ENCODE measurements at places on chromosomes 5 and 9.

DNA sequence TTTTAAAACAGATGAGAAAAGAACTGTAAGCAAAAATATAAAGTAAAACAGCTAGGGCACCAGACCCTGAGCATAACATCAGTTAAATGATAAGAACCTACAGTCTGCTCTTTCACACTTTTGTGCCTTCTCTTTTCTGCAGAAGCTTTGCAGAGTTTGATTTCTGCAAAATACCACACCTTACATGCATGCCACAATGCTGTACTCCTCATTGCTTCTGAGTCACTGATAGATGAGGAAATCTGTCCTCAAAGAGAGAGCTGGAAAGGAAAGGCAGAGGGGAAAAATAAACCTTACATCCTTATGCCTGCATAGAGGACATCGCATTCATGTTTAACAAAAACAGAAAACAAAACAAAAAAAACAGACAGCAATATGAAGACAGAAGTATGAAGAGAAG lies 142.9 kb downstream of the ATPSCKMT start:
- no peak for DNase-seq

DNA sequence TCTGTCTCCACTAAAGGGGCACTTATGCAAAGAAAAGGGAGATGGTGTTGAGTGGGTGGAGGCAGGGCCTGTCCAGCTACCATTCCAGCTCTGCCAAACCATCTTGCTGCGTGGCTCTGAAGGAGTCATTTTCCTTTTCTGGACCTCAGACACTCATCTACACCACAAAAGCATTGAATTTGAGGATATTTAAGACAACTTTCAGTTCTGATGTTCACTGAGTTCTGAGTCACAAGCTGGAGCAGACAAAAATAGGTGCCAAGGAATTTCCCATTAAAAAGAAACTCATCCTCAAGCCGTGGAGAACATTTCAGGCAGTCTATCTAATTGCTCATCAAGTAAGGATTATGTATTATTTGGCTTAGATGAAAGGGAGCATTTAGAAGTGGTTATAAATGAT lies 195.0 kb upstream of the TBC1D2 start:
- DNase-seq = no peak

- no peak for DNase-seq
Observed at GRCh38 chr5:95163079-95163478, 121.8 kb downstream of the MCTP1 start.

- DNase-seq = no peak
Observed at GRCh38 chr9:95192631-95193030, 124.9 kb downstream of the FANCC start.

- DNase-seq = no peak
Observed at GRCh38 chr5:107247427-107247826, 423.3 kb downstream of the EFNA5 start.

DNA sequence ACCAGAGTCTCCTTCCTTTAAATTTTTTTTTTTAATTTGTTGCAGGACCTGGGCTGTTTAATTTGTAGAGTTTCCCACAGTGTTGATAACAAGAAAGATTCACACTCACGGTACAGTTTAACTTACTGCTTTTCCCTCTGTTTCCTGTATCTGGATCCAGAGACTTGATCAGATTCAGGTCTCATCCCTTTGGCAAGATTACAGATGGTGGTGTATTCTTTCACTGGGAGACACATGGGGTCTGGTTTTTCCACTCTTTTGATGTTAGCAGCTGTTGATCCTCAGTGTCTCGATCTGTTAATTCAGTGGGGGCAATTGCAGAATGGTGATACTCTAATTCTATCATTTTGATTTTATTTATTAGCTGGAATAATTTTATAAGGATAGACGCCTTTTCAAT lies 75.4 kb upstream of the TNFAIP8 start:
- no peak for DNase-seq

GRCh38 chr5:43840424-43841125 lies 237.6 kb downstream of the NNT start:
- DNase-seq = no peak

DNA sequence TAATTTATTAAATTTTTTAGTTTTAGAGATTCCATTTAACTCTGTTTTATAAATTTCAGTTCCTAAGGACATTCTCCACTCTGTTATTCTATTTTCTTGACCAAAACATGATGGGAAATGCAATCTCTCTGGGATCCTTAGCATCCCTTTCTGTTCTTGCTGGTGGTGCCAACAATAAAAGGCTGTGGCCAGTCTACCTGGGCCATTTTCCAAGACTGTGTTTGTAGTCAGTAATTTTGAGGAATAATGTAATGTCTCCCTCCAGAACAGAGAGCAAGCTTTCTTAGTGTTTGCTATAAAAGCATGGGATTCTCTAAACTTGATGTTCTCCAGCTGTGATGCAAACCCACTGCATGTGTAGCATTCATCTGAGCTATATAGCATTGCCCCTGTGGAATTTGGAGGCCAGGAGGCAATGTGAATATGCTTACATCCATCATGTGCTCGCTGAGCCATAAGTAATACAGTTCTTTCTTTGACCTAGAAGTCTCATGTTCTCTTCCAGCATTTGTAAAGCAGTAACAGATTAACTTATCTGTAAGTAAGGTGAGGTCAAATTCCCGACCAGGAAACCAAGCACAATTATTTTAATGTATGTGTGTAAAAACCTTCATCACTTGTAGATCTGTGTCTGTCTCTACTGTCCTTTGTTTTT lies 211.5 kb upstream of the TAS2R1 start:
- DNase-seq = no peak

GRCh38 chr5:59562756-59563389 lies 330.7 kb downstream of the PDE4D start:
- DNase-seq = no peak

DNA sequence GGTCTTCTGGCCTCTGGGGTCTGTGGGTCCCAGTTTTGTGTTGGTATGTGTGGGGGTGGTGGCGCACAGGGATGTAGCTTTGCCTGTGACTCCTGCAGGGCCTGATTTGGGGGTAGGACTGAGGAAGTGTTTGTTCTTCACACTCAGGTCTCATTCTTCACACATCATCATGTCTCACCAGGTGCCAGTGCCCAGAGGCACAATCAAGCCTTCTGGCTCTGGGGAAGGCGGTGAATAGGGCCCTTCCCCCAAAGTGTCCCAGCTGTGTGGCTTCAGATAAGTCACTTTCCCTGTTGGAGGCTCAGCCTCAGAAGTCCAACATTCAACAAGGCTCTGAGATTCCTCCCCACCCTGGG lies 5.1 kb downstream of the DBN1 start:
- no peak for DNase-seq

DNA sequence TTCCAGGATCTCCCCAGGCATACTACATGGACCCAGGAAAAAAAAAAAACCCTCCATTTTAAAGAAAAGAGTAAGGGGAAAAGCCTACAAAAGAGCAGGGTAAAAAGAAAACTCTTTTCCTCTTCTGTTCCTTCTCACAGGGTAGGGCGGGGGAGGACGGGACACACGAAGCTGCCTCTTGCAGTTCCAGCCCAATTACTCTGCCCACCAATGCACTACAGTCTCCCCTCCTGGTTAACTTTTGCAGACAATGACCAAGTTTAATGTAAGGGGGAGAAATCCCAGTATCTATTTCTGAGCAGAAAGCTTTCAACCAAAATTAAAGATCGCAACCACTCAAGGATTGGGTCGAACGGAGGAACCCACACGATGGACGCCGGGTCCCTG lies 1.3 kb downstream of the BRD3 start:
- no peak for DNase-seq

GRCh38 chr5:36056422-36056821 lies 10.3 kb downstream of the UGT3A2 start:
- no peak for DNase-seq

DNA sequence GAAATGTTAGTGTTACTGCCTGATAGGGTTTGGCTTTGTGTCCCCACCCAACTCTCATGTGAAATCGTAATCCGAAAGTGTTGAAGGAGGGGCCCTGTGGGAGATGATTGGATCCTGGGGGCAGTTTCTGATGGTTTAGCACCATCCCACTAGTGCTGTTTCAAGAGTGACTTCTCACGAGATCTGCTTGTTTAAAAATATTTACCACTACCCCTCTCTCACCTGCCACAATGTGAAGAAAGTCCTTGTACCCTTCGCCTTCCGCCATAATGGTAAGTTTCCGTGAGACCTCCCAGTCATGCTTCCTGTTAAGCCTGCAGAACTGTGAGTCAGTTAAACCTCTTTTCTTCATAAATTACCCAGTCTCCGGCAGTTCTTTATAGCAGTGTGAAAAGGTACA lies 2.6 kb upstream of the RFX3 start:
- peak; percentile 66 for DNase-seq

- no peak for DNase-seq
Observed at GRCh38 chr9:1536522-1537170, 478.5 kb upstream of the SMARCA2 start.

DNA sequence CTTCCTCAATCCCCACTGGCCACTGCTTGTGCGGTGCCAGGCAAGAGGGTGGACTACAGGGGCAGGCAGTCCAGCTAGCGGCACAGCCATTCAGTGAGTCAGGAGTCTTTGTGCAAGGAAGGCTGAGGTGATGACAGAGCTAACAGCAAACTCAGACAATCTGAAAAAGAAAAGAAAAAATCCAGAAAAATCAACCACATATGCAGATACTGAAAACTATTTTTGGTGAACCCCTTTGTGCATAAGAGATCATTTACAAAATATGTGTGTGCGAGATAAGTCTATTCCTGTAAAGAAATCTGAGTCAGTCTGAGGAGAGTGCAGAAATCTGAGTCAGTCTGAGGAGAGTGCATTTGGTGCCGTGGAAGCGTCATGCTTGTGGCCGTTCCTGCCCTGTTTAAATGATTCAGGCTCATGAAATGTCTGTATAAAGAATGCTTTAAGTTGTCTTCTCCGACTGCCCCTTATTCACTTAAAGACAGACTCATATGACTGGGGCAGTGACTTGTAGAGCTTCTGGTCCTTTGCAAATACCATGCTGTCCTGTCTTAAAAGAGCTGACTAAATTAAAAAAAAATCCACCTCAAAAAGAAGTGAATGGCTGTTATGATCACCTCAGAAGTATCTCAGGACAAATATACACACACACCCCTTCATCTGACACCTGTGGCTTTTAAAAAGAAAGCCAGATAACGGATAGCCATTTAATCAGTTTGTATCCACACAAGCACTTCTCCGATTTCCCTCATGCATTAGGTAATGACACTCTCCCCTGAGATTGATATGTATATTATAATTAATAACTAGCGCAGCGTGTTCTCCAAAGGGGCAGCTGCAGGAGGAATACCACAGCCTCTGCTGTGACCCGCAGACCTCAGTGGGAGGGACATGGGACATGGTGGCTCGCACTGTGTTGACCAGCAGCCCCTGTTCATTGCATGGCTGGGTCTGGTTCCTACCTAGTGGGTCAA lies 47.3 kb downstream of the TRIO start:
- DNase-seq = no peak

- DNase-seq = no peak
Observed at GRCh38 chr5:137446615-137447014, 52.5 kb downstream of the SPOCK1 start.

DNA sequence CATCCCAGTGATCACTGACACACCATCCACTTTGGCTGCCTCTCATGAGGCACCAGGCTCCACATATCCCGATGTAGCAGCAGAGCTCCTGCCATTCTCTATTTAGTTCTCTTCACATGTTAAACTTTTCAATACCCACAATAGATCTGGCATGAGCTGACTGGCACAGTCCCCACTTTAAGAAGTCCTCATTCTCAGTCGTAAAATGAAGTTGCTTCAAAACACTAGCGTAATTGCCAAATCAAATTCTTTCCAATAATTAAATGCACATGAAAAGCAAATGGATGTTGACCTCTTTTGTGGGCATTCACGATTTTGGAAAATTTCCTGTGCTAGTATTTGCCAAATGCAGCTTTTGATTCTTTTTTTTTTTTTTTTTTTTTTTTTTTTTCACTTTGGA lies 32.4 kb downstream of the HAPLN1 start:
- DNase-seq = no peak

- no peak for DNase-seq
Observed at GRCh38 chr5:167565189-167565954, 726.1 kb upstream of the WWC1 start.

DNA sequence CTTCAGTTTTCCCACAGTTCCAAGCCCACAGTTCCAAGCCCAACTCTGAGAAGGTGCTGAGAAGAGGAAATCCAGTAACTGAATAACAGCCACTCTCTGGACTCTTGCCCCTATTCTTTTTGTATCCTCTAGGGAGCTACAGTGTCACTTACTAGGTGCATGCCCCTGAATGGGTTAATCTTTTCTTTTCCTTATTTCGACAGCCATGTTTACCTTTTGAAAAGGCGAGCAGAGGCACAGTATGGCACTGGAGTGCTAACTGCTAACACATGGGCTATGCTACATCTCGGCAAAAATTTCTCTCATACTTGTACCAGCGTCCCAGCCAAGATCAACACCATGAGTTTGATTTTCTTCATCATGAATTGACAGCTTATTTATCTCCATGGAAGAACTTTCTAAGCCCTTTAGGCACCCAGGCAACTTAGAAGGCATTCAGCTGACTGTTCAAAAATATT lies 222.6 kb downstream of the EBF1 start:
- no peak for DNase-seq

DNA sequence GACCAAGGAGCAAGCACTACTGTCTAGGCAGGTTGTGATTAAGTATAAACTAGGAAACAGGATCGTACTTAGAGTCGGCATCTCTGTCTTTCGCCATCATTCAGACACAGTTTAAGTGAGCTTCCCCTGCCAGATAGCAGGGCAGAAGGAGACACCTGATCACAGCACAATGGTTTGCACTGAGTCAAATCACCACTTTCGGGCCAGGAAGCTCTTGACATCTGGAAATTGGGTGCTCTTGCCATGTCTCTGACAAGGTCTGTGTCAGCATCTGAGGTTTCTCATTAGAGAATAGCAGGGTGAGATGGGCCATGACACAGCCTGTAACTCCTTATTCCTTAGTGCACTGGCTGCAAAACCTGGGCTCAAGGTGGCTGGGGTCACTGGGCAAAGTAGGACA lies 8.3 kb downstream of the ADRB2 start:
- no peak for DNase-seq

- DNase-seq = no peak
Observed at GRCh38 chr5:154329519-154330040, 116.2 kb upstream of the SAP30L start.

DNA sequence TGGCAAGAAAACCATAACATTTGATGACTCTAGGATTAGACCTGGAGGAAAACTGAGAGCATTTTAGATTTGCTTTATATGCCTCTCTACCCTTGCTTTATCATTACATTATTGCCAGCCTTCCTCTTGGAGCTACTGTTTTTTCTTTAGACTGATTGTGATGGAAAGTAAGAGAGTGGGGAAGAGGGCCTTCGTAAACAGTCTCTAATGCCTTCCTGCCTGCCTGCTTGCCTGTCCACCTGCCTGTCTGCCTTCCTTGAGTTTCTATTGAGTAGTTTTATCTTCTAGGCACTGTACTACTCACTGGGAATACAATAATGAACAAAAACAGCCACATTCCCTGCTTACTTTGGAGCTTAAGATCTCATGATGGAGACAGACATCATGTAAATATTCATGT lies 189.3 kb downstream of the TRPM3 start:
- no peak for DNase-seq

- DNase-seq = no peak
Observed at GRCh38 chr5:172274951-172275753, 8.4 kb downstream of the UBTD2 start.

- DNase-seq = peak; percentile 4
Observed at GRCh38 chr5:150080696-150081435, 5.5 kb downstream of the CSF1R start.

- DNase-seq = peak; percentile 61
Observed at GRCh38 chr9:4640027-4640426, 22.1 kb upstream of the PLPP6 start.

GRCh38 chr9:134031783-134032182 lies 6.5 kb downstream of the BRD3OS start:
- DNase-seq = no peak

GRCh38 chr9:134314950-134315715 lies 11.1 kb upstream of the RXRA start:
- DNase-seq = no peak
